ENCODE measurements at places on chromosomes 2 and 18.
A peak's percentile ranks its signal among the peaks of the same experiment; 100 is the strongest.

DNA sequence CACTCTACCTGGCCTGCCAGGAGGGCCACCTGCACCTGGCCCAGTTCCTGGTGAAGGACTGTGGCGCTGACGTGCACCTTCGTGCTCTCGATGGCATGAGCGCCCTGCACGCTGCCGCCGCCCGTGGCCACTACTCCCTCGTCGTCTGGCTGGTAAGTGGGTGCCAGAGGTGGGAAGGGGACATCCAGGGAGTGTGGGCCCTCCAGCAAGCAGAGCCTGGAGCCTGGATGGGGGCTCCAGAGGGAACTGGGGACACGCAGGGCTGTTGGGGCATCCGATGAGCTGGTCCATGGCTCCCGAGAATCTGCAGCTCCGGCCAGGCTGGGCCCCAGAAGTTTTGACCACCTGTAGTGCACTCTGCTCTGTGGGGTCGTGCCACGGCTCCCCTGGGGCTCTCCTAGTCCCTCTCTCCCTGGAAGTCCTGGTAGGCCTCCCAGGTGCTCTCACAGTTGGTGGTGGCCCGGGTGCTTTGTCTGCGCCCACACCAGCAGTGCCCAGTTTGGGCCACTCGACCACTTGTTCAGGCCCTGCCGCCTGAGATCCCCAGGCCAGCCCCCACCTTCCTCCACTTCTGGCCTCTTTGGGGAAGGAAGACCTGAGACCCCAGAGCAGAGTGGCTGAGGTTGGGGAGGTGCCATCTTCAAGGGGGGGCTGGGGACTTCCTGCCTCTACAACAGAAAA is 4.7 kb downstream of the ESPNL start:
- no peak overlapping the region for H3K27ac ChIP-seq
- peaks cover 8% of the 10 kb centered on the region for H3K4me1 ChIP-seq
- no peak for DNase-seq
- H3K36me3 ChIP-seq, result no peaks in the 10 kb centered on the region
- no peaks in the 10 kb centered on the region for H3K27me3 ChIP-seq
- no peak overlapping the region for H3K4me3 ChIP-seq

- no peaks in the 10 kb centered on the region for H3K4me1 ChIP-seq
- no peak overlapping the region for H3K4me3 ChIP-seq
- no peak for DNase-seq
- no peak overlapping the region for H3K27ac ChIP-seq
- peaks cover 8% of the 10 kb centered on the region for H3K27me3 ChIP-seq
These were observed 205.8 kb downstream of the NDUFA10 start for GRCh38 chr2:239819091-239819973.

- H3K36me3 ChIP-seq, result no peaks in the 10 kb centered on the region
- H3K27ac ChIP-seq, result no peak overlapping the region
- no peak for DNase-seq
- no peaks in the 10 kb centered on the region for H3K27me3 ChIP-seq
- H3K4me1 ChIP-seq, result no peaks in the 10 kb centered on the region
These were observed 14.1 kb upstream of the TMEFF2 start for GRCh38 chr2:192208848-192209247.

GRCh38 chr2:108837198-108837597 is 50.6 kb downstream of the CCDC138 start:
- no peak for DNase-seq
- no peaks in the 10 kb centered on the region for H3K36me3 ChIP-seq
- H3K27me3 ChIP-seq, result no peaks in the 10 kb centered on the region
- no peak overlapping the region for H3K4me3 ChIP-seq
- H3K4me1 ChIP-seq, result no peaks in the 10 kb centered on the region

- no peaks in the 10 kb centered on the region for H3K4me1 ChIP-seq
- no peaks in the 10 kb centered on the region for H3K36me3 ChIP-seq
- H3K27me3 ChIP-seq, result no peaks in the 10 kb centered on the region
- no peak overlapping the region for H3K27ac ChIP-seq
- DNase-seq, result no peak
These were observed 62.9 kb downstream of the ARHGAP28 start for GRCh38 chr18:6792391-6792790.

DNA sequence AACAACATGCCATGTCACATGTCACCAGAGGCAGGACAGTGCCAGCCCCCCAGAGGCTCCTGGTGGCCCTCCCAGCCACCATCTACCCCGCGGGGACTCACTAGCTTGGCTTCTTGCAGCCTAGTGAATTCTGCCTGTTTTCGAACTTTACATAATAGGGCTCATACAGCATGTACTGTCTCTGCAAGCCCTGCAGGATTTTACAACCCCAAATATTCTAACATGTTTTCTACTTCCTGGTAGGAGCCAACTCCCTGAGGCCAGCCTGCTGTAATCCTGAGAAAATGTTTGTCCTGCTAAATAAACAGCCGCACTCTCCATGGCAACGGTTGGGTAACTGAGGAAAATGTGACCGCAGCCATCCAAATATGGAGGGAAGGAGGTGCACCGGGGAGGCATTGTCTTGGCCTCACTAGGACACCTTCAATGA is 2.7 kb downstream of the PER2 start:
- no peaks in the 10 kb centered on the region for H3K27me3 ChIP-seq
- peaks cover 10% of the 10 kb centered on the region for H3K4me1 ChIP-seq
- H3K4me3 ChIP-seq, result no peak overlapping the region
- DNase-seq, result no peak
- H3K27ac ChIP-seq, result no peak overlapping the region

GRCh38 chr18:48934723-48935432 is 15.9 kb downstream of the SMAD7 start:
- H3K27me3 ChIP-seq, result peaks cover 79% of the 10 kb centered on the region
- H3K4me1 ChIP-seq, result peaks cover 13% of the 10 kb centered on the region
- H3K4me3 ChIP-seq, result no peak overlapping the region
- peak overlapping the region; percentile 38 for H3K27ac ChIP-seq
- no peaks in the 10 kb centered on the region for H3K36me3 ChIP-seq

GRCh38 chr2:149924028-149924427 is 336.5 kb upstream of the MMADHC start:
- no peaks in the 10 kb centered on the region for H3K36me3 ChIP-seq
- H3K27ac ChIP-seq, result no peak overlapping the region
- H3K4me3 ChIP-seq, result no peak overlapping the region
- H3K27me3 ChIP-seq, result no peaks in the 10 kb centered on the region
- no peak for DNase-seq
- H3K4me1 ChIP-seq, result no peaks in the 10 kb centered on the region

- H3K4me3 ChIP-seq, result no peak overlapping the region
- H3K36me3 ChIP-seq, result no peaks in the 10 kb centered on the region
- H3K27ac ChIP-seq, result no peak overlapping the region
- H3K4me1 ChIP-seq, result no peaks in the 10 kb centered on the region
- DNase-seq, result no peak
These were observed 80.6 kb upstream of the DOCK10 start for GRCh38 chr2:225122583-225123486.

GRCh38 chr2:169036736-169037440 is 5.8 kb upstream of the ABCB11 start:
- H3K36me3 ChIP-seq, result no peaks in the 10 kb centered on the region
- DNase-seq, result no peak
- no peaks in the 10 kb centered on the region for H3K27me3 ChIP-seq
- H3K27ac ChIP-seq, result no peak overlapping the region

GRCh38 chr2:202608142-202608852 is 26.5 kb upstream of the FAM117B start:
- no peaks in the 10 kb centered on the region for H3K4me1 ChIP-seq
- H3K36me3 ChIP-seq, result no peaks in the 10 kb centered on the region
- DNase-seq, result no peak
- no peak overlapping the region for H3K27ac ChIP-seq

- no peak for DNase-seq
- no peak overlapping the region for H3K27ac ChIP-seq
- no peaks in the 10 kb centered on the region for H3K27me3 ChIP-seq
- no peaks in the 10 kb centered on the region for H3K4me1 ChIP-seq
- no peak overlapping the region for H3K4me3 ChIP-seq
These were observed 97.0 kb downstream of the TTC32 start for GRCh38 chr2:19804639-19805260.

DNA sequence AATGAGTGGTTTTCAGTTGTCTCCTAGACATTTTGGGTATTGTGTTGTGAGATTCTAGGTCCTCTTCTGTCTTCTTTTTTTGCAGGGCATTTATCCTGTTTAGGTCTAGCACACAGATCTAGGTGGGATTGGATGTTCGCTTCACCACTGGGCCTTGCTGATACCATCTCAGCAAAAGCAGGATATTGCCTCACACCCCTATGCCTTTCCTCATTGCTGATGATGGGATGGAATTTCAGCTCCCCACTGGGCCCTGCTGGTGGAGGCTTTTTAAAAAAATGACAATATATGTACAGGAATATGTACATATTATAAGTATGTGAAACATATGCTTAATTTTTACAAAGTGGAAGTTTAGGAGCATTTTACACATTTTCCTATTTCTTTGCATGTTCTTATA is 5.4 kb upstream of the TOGARAM2 start:
- no peaks in the 10 kb centered on the region for H3K27me3 ChIP-seq
- H3K36me3 ChIP-seq, result no peaks in the 10 kb centered on the region
- peaks cover 6% of the 10 kb centered on the region for H3K4me1 ChIP-seq
- DNase-seq, result no peak

- H3K4me3 ChIP-seq, result no peak overlapping the region
- DNase-seq, result peak; percentile 21
- peaks cover 2% of the 10 kb centered on the region for H3K4me1 ChIP-seq
- no peak overlapping the region for H3K27ac ChIP-seq
These were observed 56.8 kb downstream of the BIN1 start for GRCh38 chr2:127049927-127050802.

Data from thymus (tissue), 14 donors.